ENCODE measurements at places on chromosomes 5 and 9. TPM values are rescaled to one million over a fixed set of nuclear protein-coding genes. Genes with fewer than 3 reads are reported as not detected.

SLC6A19 gene
- polyA plus RNA-seq = 0.05 TPM

SPINK6 gene
- polyA plus RNA-seq = not detected

IL31RA gene
- 0.51 TPM for polyA plus RNA-seq

SLC6A3 gene
- not detected for polyA plus RNA-seq

SLC34A1 gene
- 0.14 TPM for polyA plus RNA-seq

KLHL3 gene
- polyA plus RNA-seq = 5.0 TPM

MARCHF11 gene
- not detected for polyA plus RNA-seq

QRFP gene
- not detected for polyA plus RNA-seq

TMEM215 gene
- polyA plus RNA-seq = 1.2 TPM

CARD9 gene
- 1.0 TPM for polyA plus RNA-seq

TRPM6 gene
- polyA plus RNA-seq = 0.13 TPM

FAM221B gene
- polyA plus RNA-seq = 0.07 TPM

C9orf40 gene
- polyA plus RNA-seq = 6.9 TPM

STPG3 gene
- not detected for polyA plus RNA-seq

PCDHB13 gene
- 3.8 TPM for polyA plus RNA-seq

FGFR4 gene
- 189 TPM for polyA plus RNA-seq
